Hippocampal formation (tissue), 2 donors: ENCODE measurements at places on chromosomes 5 and 9.

DNA sequence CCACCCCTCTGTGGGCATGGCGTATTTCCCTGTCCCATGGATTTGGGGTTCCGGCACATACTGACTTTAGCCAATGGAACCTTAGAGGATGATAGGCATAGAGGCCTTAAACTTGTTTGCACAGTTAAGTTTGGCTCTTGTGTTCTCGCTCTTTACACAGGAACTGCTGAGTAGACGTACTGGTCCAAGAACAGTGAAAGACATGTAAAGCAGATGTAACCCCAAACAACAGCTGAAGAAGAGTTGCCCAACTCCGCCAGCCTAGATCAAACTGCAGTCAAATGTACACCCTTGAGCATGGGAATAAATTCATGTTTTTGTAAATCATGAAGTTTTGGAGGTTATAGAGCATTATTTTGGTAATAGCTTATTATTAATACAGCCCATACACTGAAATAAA, 260.0 kb upstream of the NREP start:
- no peak for DNase-seq

- no peak for DNase-seq
These were observed 5.9 kb downstream of the MACIR start for GRCh38 chr5:103264508-103264907.

DNA sequence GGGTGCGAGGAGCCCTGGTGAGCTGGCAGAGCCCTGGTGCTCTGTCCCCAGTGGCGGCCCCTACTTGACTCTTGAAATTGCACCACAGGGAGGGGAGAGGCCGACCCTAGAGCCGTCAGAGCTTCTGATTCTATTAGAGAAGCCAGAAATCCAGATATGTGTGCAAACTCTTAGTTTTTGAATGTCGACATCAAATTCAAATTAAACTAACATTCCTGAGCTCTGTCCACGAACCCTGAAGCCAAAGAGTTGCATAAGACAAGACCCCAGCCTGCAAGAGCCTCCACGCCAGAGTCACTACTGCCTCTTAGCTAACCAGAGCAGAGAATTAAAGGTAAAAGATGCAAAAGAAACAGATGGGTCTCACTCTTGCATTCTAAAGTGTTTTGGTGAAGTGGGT, 29.8 kb upstream of the MSX2 start:
- no peak for DNase-seq

- no peak for DNase-seq
These were observed 3.6 kb downstream of the HNRNPAB start for GRCh38 chr5:178207917-178208280.

GRCh38 chr5:178435321-178436238, 154.6 kb downstream of the COL23A1 start:
- no peak for DNase-seq

- DNase-seq, result no peak
These were observed at the start of gene LOX for GRCh38 chr5:122078116-122079110. Gene LOX (minus strand): TSS chr5:122078259. CDS start chr5:122077985, 274 bp downstream.

GRCh38 chr9:95032580-95033341, 284.7 kb downstream of the FANCC start:
- DNase-seq, result no peak

GRCh38 chr9:129560881-129561306, 60.0 kb downstream of the C9orf50 start:
- no peak for DNase-seq

DNA sequence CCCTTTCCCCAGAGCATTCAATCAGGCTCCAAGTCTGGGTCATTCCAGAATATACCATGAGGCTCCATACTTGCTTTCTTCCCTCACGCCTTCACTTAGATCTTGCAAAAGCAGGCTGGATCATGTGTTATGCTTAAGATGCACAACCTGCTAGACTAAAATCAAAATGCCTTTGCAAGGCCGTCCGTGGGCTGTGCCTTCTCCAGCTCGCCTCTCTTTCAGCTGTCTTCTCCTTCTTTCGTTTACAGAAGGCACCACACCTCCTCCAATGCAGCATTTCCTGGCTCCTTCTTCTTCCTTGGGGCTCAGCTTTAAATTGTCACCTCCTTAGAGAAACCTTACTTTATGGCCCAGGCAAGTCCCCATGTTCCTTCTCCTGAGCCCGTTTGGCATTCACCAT, 150.6 kb downstream of the ADCY2 start:
- DNase-seq, result no peak

DNA sequence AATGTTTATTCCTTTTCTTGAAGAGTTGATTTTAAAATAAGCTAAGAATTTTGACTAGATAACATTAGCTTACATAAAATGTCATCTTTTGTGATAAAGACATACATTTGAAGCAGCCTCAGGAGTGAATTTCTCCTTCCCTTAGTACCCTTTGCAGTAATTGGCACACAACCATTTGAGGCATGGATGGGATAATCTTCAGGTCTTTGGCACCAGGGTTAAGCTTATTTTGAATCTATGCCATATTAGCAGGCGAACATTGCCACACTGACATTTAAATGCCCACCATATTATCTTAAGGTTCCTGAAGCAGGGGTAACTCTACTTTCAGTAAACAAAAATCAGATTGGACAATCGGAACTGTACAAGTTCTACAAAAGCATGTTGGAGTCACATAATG, 126.0 kb downstream of the NR3C1 start:
- DNase-seq, result no peak

- DNase-seq, result no peak
These were observed 89.8 kb downstream of the SLC1A3 start for GRCh38 chr5:36696059-36696673.

DNA sequence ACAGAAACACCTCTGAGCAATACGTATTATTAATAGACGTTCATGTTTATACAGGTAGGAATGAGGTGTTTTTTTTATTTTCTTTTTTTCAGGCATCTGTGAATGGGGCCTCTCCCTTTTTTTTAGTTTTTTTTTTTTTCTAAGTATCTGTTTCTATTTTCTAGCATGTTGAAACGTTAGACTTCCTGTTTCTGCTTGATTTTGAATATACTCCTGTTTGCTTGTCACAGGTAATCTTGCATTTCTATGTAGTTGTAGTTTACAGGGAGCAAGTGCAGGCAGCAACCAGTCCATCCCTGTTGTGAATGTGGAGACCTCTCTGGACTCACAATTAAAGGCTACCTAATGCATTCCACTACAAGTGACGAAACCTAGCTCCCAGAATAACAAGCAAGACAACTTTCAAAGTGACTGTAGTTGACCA, 22.8 kb upstream of the TNFAIP8 start:
- DNase-seq, result no peak

GRCh38 chr9:130423272-130423671, 21.5 kb upstream of the ASS1 start:
- DNase-seq, result no peak

DNA sequence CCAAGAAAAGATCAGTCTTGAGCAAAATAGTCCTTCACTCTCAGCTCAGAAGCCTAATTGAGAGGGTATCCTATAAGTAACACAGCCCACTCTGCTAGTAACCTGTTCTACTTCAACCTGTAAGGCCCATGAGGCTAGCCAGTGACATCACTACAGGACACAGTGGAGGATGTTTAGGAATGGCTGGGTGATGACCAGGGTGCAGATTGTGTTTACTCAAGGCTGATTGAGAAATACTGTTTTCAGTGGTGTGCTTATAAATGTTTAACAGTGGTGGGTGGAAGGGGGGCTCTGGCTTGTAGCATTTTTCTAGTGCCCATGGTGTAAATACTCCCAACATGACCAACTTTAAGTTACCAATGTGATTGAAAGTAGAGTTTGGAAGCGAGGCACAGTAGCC, 159.8 kb upstream of the CCDC152 start:
- DNase-seq, result no peak

- DNase-seq, result no peak
These were observed 35.2 kb upstream of the SPATA31C2 start for GRCh38 chr9:88173378-88173999.

DNA sequence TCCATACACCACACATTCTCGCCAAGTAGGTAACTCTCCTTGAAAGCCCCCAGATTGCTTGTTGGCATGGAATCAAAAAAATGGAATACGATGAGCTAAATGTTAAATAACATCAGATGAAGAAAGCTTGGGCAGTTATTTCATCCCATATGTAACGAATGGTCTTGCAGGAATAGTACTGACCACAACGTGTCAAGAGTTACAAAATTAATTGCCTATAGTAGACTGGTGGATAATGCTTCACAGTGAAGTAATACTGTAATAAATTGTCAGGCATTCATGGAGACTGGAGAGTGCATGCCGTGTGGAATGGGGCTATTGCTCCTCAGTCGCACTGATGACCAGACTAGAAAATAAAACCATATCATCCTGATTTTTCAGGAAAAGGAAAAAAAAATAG, 1628.7 kb downstream of the MAT2B start:
- no peak for DNase-seq

DNA sequence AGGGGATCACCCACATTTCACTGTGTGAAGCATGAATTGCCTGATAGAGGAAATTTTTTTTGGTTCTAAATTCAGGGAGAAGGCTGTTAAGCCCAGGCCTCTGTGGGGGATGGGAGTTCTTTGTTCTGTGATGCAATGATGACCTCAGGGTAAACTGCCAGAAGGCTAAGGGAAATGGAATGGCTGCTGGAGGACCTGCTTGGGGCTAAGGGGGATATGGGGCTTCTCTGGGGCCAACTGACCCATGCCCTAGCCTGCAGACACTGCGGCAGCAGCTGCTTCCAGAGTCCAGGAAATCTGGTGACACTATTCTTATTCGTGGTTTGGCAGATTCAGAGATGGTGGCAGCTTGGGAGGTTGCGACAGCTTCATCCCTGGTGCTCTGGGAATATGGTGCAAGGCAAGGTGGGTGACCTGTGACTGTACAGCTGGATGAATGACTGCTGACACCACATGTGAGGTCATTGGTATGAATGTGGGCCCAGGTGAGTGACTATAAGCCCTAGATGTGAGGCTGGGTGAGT, 30.3 kb downstream of the VCP start:
- DNase-seq, result no peak

- DNase-seq, result no peak
These were observed 372.4 kb downstream of the SEMA5A start for GRCh38 chr5:9173281-9174048.

- DNase-seq, result no peak
These were observed 28.6 kb upstream of the RAB14 start for GRCh38 chr9:121230256-121230655.

DNA sequence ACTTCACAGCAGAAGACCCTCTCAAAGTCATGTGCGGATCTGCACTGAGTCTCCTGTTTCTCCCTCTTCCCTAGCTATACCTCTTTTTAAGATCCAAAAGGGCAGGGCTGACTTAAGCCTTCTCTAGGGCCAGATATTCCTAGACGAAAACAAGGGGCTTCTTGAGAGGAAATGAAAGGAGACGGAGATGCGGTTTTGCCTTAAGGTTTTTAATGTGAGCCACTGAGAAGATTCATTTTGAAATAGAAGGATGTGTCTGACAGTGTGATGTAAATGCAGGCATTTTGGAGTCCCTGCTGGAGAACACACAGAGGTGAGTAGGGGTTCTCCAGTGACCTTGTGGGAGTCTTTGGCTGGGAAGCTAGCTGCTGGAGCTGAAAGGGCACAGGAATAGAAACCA, 15.6 kb upstream of the IL12B start:
- no peak for DNase-seq

DNA sequence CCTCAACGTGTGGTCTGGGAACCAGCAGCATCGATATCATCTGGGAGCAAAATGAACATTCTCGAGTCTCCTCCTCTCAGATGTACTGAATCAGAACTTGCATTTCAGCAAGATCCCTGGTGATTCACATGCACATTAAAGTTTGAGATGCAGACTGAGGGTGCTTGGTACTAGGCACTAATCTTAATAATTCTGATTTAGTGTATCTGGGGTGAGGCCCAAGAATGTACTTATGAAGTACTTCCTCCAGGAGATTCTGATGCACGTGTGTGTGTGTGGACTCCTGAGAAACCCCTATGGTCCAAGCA, 56.2 kb upstream of the EQTN start:
- DNase-seq, result no peak
